GM04504 (cell line): ENCODE measurements at places on chromosomes 3 and 15.
A peak's percentile ranks its signal among the peaks of the same experiment; 100 is the strongest.

DNA sequence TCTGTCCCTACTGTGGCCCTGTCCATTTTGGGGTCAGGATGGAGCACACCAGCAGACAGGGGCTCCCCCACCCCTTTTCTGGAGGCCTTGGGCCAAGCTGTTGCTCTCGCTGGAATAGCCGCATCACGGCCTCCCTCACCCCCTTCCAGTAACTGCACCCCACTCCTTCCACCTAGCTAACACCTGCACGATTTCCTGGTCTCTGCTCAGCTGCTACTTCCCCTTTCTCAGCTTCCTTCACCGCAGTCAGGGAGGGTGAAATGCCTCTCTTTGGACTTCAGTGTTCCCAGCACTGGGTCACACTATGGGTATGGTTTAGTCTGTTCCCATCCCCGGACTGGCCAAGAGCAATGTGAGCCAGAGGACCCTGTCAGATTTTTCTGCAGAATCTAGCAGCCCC is 400.2 kb downstream of the MCTP2 start:
- no peak for DNase-seq

GRCh38 chr3:176351408-176351807 is 845.9 kb downstream of the TBL1XR1 start:
- DNase-seq: peak; percentile 42

GRCh38 chr3:171561596-171562323 is 101.6 kb upstream of the TNIK start:
- DNase-seq: no peak

GRCh38 chr3:188542196-188542595 is 388.2 kb downstream of the LPP start:
- DNase-seq: no peak

DNA sequence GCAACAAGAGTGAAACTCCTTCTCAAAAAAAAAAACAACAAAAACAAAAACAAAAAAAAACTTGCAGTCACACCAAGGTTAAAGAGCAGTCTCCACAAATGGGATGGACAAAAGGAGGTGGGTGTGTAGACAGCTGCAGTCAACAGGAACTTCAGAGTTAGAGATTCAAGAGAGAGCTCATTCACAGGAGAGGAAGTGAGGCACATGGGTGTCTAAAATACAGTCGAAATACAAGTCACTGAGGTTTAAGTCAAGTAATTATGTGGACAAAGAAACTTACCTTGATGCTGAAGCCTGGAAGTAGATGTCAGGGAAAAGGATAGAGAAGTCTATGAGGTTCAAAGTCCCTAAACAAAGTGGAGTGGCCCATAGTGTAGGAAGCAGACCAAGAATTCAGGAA is 14.8 kb downstream of the MRPS11 start:
- no peak for DNase-seq

GRCh38 chr3:183318877-183319276 is 65.8 kb downstream of the B3GNT5 start:
- DNase-seq: no peak

DNA sequence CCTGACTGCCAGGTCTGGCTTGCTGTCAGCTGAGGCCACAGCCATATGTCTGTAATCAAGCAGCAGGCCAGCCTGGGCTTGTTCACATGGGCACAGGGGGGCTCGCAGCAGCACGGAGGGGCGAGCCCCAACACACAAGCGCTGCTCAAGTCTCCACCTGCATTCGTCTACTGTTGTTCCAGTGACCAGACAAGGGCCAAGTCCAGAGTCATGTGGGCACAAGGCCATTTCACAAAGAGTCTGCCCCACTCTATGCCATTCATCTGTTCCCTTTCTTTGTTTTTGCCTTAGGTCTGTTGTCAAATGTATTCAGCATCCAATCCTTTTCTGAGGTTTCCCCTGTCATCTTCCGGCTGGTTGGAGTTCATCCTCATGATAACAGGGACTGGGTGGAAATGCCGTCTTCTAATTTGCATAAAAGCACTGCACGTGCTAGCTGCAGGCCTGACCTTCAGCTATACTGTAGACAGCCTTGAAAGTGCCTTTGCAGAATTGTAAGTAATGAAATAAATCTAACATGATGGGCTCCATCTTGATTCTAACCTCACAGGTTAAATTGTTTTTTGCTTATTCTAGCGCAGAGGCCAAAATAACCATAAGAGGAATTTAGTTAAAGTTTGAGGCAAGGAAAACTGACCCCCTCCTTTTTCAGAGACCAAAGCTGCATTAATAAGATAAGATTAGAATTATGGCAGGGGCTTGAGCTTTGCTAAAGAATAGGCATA is 28.6 kb upstream of the KBTBD12 start:
- no peak for DNase-seq
